C1 segment of cervical spinal cord (tissue), 14 donors: ENCODE measurements at places on chromosomes 6 and 20.

- DNase-seq = no peak
These were observed 17.9 kb upstream of the ZNF451 start for GRCh38 chr6:57072108-57072507.

- DNase-seq = no peak
These were observed 33.2 kb upstream of the TTPAL start for GRCh38 chr20:44442298-44443070.

DNA sequence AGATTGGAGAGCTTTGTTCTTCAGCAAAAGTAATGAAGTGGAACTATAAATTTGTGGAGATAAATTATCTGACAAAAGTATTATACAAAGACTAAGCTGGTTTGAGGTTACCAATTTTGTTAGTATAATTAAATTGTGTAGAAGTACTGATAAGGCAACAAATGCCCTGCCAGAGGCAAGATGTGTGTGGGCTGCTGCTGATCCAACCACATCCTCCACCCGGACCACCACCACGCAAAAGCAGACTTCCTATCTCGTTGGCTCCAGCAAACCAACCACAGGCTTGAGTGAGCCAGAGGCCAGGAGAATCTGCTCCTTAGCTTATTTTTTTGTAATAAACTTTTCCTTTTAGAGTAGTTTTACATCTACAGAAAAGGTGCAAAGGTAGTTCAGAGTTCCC lies 1.1 kb upstream of the MYLK4 start:
- DNase-seq = no peak

DNA sequence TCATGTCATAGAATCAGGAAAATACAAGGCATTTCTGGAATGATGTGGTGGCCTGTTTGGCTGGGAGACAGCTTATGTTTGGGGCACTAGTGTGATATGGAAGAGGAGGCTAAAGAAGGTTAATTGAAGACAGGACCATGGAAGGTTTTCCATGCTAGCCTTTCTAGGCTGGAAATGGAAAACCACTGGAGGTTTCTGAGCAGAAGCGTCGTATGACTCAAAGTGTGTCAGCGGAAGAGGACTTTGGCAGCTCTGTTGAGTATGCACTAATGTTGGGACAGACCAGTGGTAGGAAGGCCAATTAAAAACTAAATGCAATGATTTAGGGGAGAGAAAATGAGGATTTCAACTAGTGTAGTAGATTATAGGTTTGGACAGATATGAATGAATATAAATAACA lies 413.1 kb downstream of the PLCB1 start:
- DNase-seq = no peak

DNA sequence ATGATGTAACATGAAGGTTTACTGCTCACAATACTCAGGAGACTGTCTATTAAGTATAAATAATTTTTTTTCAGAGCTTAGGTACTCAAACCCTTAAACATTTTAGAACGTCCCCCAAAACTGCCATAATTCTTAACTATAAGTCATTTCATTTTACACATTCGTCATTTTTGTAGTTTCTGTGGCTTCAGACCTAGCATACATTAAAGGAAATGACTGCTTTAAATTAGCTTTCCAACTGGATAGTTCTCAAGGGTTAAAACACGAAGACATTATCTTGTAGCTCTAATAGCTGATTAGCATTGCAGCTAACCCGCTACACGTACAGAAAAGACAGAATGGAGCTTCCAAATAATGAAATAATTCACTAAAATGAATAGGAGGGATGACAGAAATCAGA lies 24.9 kb upstream of the PLN start:
- DNase-seq = no peak

- DNase-seq = no peak
These were observed 75.0 kb downstream of the NOL4L start for GRCh38 chr20:32510120-32510600.

DNA sequence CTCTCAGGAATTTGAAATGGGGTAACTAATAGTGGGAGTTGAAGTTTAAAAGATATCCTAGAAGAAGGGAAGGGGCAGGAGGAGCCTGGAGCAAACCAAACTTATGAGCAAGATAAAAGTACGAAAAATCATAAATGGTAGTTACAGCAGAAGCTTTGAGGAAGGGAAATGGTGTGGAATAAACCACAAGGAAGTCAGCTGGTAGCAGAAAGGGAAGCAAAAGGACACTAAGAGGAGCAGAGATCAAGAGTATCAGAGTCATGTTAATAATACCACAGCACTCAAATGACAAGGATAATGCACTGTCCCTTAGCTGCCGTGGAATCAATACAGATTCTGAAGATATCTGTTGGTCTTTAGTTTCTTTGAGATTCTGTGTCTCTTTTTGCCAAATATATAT lies 44.9 kb upstream of the CCDC28A start:
- DNase-seq = no peak

- DNase-seq = no peak
These were observed 52.8 kb upstream of the PNRC1 start for GRCh38 chr6:89027756-89028155.

DNA sequence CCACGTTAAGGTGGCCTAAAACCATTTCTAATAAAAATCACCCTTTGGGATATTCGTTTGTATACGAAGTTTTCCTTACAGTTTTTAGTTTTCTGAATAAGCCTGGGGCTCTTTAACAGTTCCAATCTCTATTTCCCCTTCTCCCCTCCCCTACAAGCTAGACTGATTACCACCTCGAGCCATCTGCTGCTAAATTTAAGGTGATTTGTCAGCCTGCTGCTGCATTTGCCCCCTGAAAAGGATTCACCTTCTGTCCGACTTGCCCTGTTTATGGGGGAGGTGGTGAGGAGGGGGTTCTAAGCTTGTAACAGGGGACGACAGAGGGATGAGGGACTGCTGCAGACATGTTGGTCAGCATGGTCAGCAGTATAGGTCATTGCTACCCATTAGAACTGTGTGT lies 146.3 kb downstream of the JARID2 start:
- no peak for DNase-seq

- DNase-seq = no peak
These were observed 1.8 kb upstream of the B4GALT5 start for GRCh38 chr20:49715466-49715865.

- DNase-seq = no peak
These were observed 43.4 kb upstream of the RALGAPA2 start for GRCh38 chr20:20755674-20756319.

DNA sequence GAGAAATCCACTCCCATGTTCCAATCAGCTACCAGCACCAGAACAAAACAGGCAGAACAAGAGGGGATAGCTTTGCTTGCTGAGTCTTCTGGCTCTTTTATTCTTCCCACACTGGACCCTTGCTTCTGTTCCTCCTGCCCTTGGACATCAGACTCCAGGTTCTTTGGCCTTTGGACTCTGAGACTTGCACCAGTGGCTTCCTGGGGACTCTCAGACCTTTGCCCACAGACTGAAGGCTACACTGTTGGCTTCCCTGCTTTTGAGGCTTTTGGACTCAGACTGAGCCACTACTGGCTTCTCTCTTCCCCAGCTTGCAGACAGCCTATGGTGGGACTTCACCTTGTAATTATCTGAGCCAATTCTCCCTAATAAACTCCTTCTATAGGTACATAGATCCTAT lies 142.4 kb upstream of the RIN2 start:
- DNase-seq = no peak

- DNase-seq = no peak
These were observed 96.7 kb upstream of the FAM184A start for GRCh38 chr6:119174879-119175817.

DNA sequence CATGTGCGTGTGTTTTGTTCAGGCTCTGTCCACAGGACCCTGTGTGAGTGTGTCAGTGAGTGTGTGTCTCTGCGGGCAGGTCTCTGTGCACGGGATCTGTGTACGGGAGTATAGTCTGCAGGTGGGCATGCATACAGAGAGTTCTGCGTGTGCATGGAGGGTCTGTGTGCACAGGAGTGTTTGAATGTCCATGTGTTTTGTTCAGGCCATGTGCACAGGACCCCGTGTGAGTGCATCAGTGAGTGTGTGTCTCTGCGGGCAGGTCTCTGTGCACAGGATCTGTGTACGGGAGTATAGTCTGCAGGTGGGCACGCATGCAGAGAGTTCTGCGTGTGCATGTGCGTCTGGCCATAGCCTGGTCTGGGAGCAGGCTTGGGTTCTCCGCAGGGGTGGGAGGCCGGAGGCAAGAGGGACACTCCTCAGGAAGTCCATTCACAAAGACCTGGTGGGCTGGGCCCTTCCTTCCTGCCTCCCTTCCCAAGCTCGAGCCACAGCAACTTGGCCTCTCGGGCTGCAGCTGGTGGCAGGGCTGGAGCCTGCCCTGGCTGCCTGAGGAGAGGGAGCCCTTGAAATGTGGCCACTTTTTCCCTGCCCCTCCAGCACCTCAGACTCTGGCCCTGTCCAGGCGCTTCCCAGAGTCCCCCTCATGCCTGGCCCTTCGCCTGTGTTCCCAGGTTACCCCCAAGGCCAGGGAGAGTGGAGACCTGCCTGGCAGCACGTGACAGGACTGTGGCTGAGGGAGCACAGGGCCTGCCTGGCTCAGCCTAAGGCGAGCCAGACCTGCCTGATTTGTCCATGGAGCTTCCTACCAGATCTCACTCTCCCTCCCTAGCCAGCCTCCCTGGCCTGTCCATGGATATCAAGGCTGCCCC lies 6.8 kb downstream of the HSPA12B start:
- DNase-seq = no peak

- DNase-seq = no peak
These were observed 27.6 kb upstream of the LY86 start for GRCh38 chr6:6560909-6561308.

DNA sequence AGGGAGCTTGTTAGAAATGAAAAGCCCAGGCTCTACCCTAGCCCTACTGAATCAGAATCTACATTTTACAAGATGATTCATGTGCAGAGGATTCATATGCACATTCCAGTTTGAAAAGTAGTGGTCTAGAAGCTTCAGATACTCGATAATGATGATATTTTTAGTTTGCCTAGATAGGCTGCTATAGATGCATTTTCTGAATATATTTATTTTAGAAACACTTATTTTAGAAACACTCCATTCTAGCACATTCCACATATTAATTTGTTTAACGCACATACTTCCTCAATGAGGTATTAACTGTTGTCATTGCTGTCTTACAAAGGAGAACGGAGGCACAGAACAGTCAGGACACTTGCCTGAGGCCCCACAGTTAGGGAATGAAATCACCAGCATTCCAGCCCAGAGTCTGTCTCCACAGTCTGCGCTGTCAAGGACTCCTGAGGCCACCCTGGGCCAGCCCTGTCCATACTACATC lies 64.4 kb downstream of the SNAP25 start:
- no peak for DNase-seq

DNA sequence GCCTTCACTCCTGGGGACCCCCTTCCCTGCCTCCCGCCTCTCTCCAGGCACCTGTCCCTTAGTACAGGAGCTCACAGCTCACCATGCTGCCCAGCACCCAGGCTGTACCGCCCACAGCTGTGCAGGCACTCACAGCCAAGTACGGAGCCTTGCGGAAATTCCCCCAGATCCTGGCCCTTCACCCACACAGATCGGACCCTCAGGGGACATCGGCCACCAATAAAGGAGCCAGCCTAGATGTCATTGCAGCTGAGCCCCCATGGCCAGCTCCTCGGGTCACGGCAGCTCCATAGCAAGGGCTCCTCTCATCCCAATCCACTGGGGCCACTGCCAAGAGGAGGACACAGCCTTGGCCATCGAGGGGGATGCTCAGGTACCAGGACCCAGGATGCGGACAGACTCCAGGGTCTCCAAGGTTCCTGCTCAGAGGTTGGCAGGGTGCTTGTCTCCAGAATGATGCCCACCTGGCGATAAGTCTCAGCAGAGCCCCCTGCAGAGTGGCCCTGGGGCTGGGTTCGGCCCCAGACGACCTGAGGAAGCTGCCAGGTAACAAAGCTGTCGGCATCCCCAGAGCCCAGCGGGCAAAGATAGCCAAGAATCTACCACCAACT lies 82.3 kb downstream of the YTHDF1 start:
- DNase-seq = no peak

DNA sequence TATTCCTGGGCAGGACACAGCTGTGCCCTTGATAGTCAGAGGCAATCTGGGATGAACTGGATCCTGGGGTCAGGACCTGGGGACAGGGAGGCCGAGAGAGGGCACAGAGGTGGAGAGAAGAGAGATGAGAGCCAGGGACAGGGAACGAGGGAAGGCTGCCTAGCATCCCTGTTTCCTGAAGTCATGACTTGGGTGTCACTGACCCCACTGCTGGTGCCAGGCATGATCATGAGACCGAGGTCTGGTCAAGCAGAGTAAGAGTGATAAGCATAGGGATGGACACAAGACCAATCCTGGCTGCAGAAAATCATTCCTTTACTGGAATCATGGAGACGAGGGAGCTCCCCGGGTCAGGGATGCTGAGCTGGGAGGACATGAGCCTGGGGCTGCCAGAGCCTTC lies 36.1 kb downstream of the FAM110A start:
- DNase-seq = no peak

GRCh38 chr6:26029857-26030653 lies 57.2 kb upstream of the HFE start:
- no peak for DNase-seq

DNA sequence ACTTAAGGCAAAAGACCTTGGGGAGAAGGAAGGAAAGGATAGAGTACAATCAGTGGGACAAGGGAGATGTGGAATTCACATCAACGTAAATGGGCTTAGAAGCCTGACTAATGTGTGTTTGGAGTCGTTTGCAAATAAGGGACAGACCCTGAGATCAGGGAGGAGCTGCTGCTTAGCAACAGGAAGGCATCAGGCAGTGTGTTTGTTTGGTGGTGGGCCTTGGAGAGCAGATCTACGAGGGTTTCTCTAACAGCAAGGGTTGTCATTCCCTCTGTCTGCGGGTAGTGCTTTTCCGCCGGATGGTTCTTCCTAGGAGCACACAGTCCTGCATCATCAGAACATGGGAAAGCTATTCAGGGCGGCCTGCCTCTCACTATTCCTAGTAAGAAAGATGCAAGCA lies 40.4 kb downstream of the C6orf118 start:
- DNase-seq = no peak

DNA sequence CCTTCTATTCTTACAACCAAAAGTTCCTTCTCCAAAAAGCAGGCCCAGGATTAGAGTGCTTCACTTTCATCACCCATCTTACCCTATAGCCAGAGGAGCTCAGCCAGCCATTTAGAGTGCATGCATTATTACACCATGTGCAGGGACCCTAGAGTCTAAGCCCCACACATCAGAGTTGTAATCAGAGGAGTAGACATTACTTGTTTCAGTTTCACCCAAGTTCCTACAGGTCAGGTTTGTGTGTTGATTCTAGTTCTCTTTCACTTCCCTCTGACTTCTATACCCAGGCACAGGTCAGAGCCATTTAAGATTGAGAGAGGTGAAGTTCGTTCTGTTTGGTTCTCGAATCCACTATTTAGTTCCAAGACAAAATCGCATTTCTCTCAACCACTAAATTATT lies 16.3 kb upstream of the ARFGEF3 start:
- no peak for DNase-seq

GRCh38 chr6:85008296-85009009 lies 244.1 kb upstream of the TBX18 start:
- DNase-seq = no peak
